Lung (tissue), 17 donors: ENCODE measurements at places on chromosomes 3 and 15. TPM values are rescaled to one million over a fixed set of nuclear protein-coding genes. Genes with fewer than 3 reads are reported as not detected.

DNA sequence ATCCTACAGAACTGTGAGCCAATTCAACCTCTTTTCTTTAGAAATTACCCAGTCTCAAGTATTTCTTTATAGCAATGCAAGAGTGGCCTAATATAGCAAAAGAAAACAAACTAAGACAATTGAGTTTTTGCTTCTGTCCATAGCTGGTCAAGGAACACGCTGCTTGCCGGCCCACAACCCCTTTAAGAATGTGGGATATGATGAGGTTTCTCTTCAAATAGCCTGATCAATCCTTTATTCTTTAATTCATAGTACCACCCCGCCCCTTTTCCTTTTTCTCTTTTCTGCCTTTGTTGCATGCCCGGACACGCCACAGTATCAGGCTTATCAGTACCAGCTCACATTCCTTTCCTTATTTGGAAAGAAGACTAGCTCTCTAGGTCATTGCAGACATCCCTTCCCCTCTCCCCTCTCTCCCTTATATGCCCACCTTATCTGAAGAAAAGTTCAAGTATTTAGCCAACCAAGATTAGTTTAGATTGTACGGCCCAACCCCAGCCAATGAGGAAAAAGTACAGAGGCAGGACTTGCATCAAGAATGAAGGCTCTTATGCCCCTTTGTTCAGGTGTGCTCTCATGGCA lies 404.5 kb downstream of the OCA2 start:
- DNase-seq = peak; percentile 44

GRCh38 chr3:138609898-138610266 lies 1.3 kb downstream of the FAIM start:
- DNase-seq = no peak

DNA sequence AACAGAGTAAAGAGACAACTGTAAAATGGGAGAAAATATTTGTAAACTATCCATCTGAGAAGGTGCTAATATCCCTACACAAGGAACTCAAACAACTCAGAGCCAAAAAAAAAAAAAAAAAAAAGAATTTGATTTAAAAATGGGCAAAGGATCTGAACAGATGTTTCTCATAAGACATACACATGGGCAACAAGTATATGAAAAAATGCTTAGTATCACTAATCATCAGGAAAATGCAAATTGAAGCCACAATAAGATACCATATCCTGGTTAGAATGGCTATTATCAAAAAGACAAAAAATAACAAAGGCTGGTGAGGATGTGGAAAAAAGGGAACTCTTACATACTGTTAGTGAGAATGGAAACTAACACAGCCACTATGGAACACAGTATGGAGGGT lies 36.2 kb downstream of the TXNRD3 start:
- DNase-seq = no peak

- no peak for DNase-seq
Measured at GRCh38 chr15:40510201-40510600, 39.4 kb downstream of the CHST14 start.

DNA sequence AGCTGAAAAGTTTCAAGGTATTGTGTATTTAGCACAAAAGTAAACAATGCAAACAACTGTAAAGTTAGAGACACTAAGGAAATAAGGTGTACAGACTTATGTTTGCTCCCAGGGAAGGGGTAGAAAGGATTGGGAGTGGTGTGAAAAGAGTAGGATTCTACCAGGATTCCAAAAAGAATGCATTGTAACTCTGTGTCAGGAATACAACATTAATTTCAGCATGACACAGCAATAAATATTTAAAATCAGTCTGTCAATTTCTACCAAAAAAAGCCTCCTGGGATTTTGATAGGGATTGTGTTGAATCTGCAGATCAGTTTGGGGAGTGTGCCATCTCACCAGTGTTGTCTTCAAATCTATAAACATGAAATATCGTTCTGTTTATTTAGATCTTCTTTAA lies 73.4 kb downstream of the LRRC28 start:
- DNase-seq = no peak

GRCh38 chr15:100987143-100987542 lies 68.0 kb downstream of the LRRK1 start:
- DNase-seq = no peak

The DNAH12 gene
- total RNA-seq = 13.4 TPM

The CCDC191 gene
- total RNA-seq = 7.7 TPM

The GOLGA6A gene
- total RNA-seq = not detected
